ENCODE measurements at places on chromosomes 5 and 9.

- H3K4me3 ChIP-seq: no peak overlapping the region
- no peak for DNase-seq
- H3K4me1 ChIP-seq: peaks cover 9% of the 10 kb centered on the region
- H3K27me3 ChIP-seq: no peaks in the 10 kb centered on the region
- no peak overlapping the region for H3K27ac ChIP-seq
Measured at GRCh38 chr9:129557192-129558036, 63.5 kb downstream of the C9orf50 start.

DNA sequence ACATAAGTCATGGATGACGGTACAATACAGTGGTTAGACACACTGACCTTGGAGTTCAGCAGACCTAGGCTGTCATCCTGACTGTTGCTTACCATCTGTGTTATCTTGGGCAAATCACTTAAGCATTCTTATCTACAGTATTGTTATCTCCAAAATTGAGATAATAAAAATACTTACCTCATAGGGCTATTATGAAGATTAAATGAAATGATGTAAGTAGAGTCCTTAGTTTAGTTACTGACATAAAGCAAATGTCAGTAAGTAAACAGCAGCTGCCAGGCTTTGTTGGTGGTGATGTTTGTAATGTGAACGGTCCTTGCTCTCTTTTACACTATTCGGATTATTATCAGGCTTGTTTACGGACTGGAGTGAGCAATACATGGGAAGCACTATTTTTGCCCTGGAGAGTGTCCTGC is 107.3 kb upstream of the DPYSL3 start:
- no peak for DNase-seq
- no peaks in the 10 kb centered on the region for H3K36me3 ChIP-seq
- H3K27me3 ChIP-seq: no peaks in the 10 kb centered on the region
- H3K27ac ChIP-seq: no peak overlapping the region

DNA sequence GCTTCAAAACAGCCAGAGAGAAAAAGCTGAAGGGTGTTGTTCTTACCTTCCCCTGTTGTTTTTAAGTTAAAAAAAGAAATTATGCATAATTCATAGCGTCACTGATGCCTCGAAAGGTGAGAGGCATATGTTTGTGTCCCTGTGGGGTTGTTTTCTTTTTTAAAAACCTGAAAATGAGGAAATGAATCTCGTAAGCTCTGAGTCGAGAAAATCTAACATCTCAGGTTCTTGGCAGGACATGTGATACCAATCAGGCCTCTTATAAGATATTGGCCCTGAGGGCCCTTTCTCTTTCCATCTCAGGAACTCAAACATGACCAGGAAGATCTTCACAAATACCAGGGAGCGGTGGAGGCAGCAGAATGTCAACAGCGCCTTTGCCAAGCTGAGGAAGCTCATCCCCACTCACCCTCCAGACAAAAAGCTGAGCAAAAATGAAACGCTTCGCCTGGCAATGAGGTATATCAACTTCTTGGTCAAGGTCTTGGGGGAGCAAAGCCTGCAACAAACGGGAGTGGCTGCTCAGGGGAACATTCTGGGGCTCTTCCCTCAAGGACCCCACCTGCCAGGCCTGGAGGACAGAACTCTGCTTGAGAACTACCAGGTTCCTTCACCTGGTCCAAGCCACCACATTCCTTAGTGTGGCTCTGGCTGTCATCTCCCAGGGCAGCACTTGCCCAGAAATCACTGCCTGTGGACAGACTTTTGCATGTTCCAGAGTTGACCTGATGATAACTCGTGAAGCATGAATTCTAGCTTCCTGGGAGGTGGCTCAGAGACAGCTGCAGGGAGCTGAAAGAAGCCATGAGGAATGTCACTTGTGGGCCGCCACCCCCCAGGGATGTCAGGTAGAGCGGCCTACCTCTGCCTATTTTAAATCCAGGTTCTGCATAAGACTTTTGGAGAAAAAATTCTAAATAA is at the start of gene TAL2:
TSS of gene TAL2 (plus strand) at position 274 of the 921 bp plus-strand sequence. CDS start at position 314, 40 bp downstream.
- no peak for DNase-seq
- no peak within 1 kb of the TSS for H3K27ac ChIP-seq
- no peak within 1 kb of the TSS for H3K4me3 ChIP-seq
- H3K27me3 ChIP-seq: no peaks in the 10 kb centered on the region
- no peaks in the 10 kb centered on the region for H3K4me1 ChIP-seq
- H3K36me3 ChIP-seq: no peaks in the 10 kb centered on the region

DNA sequence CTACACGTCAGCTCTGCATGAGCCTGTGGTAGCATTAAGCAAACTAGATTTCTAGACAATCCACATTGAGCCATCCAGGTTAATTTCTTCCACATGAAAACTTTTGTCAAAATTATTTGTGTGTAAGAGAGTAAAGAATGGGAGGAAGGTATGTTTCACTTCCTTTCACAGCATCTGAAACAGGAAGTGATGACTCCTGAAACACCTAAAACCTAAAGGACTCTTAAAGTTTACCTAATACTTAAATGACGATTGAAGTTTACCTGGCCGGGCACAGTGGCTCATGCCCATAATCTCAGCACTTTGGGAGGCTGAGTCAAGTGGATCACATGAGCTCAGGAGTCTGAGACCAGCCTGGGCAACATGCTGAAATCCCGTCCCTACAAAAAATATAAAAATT is 223.8 kb downstream of the CEMIP2 start:
- H3K36me3 ChIP-seq: no peaks in the 10 kb centered on the region
- no peak for DNase-seq
- H3K4me3 ChIP-seq: no peak overlapping the region
- H3K4me1 ChIP-seq: peaks cover 12% of the 10 kb centered on the region
- H3K27ac ChIP-seq: no peak overlapping the region
- H3K27me3 ChIP-seq: no peaks in the 10 kb centered on the region

DNA sequence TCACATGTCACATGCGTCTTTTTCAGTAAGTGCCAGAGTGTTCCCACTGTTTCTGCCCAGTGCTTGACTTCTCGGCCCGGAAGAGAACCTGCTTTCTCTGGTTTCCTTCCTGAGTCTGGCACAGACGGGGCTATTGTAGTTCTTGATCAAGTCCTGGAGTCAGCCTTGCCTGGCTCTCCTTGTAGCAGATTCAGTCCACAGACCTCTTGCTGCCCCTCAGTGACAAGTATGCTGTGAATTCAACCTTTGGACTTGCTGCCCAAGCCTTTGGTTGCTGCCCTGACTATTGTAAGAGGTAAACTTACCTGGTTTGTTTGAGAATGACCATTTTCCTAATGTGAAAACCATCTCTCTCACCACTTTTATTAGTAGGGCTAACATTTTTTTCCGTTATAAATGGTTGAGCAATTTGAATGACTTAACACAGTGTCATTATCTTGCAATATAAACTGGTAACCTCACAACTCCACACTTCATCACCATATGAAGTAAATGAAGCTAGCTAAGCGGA is 24.7 kb downstream of the ZBTB34 start:
- no peak for DNase-seq
- no peak overlapping the region for H3K27ac ChIP-seq
- peaks cover 8% of the 10 kb centered on the region for H3K36me3 ChIP-seq
- H3K4me3 ChIP-seq: no peak overlapping the region
- H3K4me1 ChIP-seq: no peaks in the 10 kb centered on the region

GRCh38 chr9:23581931-23582330 is 244.1 kb downstream of the ELAVL2 start:
- no peak overlapping the region for H3K27ac ChIP-seq
- no peak overlapping the region for H3K4me3 ChIP-seq
- H3K4me1 ChIP-seq: no peaks in the 10 kb centered on the region
- no peak for DNase-seq
- no peaks in the 10 kb centered on the region for H3K27me3 ChIP-seq

GRCh38 chr5:35198075-35198474 is 32.2 kb downstream of the PRLR start:
- no peaks in the 10 kb centered on the region for H3K36me3 ChIP-seq
- no peak overlapping the region for H3K4me3 ChIP-seq
- H3K27me3 ChIP-seq: no peaks in the 10 kb centered on the region

GRCh38 chr5:35777358-35778087 is 79.2 kb upstream of the IL7R start:
- no peaks in the 10 kb centered on the region for H3K27me3 ChIP-seq
- H3K4me1 ChIP-seq: no peaks in the 10 kb centered on the region
- no peak overlapping the region for H3K27ac ChIP-seq
- peak; percentile 25 for DNase-seq
- H3K4me3 ChIP-seq: no peak overlapping the region
- H3K36me3 ChIP-seq: no peaks in the 10 kb centered on the region

GRCh38 chr9:78122631-78123030 is 91.0 kb upstream of the GNAQ start:
- H3K36me3 ChIP-seq: no peaks in the 10 kb centered on the region
- H3K4me1 ChIP-seq: no peaks in the 10 kb centered on the region
- H3K27me3 ChIP-seq: no peaks in the 10 kb centered on the region

DNA sequence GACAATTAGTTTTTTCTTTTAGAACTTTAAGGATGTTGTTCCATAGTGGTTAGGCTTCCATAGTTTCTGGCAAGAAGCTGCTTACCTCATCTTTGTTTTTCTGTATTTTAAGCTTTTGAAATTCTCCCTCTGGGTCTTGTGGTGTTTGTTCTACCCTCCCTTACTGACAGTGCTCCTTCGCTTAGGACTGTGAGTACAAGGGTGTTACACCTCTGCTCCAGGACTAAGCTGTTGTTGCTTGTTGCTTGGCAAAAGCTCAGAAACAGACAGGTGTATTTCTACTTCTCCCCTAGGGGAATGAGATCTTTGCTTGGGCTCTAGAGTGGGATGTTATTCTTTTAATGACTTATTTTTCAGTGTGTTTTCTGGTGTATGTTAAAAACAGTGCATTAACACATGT is 225.2 kb downstream of the WDR70 start:
- H3K4me1 ChIP-seq: no peaks in the 10 kb centered on the region
- H3K27ac ChIP-seq: no peak overlapping the region
- H3K27me3 ChIP-seq: no peaks in the 10 kb centered on the region
- H3K4me3 ChIP-seq: no peak overlapping the region
- no peaks in the 10 kb centered on the region for H3K36me3 ChIP-seq

GRCh38 chr9:108108852-108109448 is 619.4 kb upstream of the KLF4 start:
- H3K4me3 ChIP-seq: no peak overlapping the region
- no peaks in the 10 kb centered on the region for H3K36me3 ChIP-seq
- H3K4me1 ChIP-seq: no peaks in the 10 kb centered on the region
- H3K27ac ChIP-seq: no peak overlapping the region

DNA sequence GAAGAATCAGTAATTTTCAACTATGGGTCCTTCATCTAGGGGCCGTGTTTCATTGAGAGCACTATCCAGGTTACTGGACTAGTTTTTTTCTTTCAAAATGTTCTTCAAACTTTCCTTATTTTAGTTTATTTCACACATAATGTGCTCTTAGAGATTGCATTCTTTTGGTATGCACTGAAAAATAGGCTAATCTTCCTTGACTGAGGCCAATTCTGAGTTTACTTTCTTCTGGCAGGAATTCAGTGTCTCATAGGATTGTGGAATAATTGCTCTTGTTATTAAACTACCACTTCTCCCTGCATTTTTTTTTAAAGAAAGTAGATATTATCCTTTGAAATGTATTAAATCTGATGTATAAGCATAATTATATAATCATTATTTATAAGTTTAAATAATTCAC is 624.5 kb downstream of the RAB3C start:
- peaks cover 26% of the 10 kb centered on the region for H3K4me1 ChIP-seq
- no peak for DNase-seq
- no peak overlapping the region for H3K4me3 ChIP-seq
- no peak overlapping the region for H3K27ac ChIP-seq
- no peaks in the 10 kb centered on the region for H3K36me3 ChIP-seq

DNA sequence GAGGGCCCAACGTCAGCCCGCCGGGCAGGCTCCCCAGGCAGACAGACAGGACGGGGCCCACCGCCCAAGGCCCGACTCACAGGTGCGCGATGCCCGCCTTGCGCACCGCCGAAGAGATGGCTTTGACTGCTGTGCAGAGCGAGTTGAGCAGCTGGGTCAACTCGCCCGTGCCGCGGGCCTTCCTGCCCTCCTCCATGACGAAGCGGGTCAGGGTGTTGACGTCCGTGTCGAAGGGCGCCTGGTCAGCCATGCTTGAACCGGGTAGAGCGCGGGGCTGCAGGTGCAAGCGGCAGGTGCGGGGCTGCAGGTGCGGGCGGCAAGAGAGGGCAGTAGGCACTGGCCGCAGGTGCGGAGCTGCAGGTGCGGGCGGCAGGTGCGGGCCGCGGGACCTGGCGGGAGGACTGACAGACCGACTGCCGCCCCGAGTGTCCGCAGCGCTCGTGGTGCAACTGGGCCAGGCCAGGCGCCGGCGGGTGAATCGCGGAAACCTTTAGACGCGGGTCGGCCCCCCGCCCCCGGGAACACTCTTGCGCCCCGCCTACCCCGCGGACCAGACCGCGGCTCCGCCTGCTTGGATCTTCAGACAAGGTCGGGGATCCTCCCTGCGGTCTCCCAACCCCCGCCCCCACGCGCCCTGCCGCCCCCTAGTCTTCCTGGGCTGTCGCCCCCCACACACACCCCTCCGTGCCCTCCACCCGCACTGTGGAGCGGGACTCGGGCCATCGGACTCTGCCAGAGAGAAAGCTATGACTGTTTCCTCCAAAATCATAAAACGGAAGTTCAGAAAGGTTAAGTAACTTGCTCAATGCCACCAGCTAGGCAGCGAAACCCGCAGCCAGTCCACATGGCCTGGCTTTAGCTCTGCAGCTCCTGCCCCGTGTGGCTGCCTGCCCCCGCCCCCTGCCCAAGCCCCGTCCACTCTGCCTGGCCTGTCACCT is at the start of gene FBP1:
TSS of gene FBP1 (minus strand) at position 458 of the 938 bp plus-strand sequence. CDS start at position 250, 208 bp downstream.
- peak within 1 kb of the TSS; percentile 93 for H3K4me3 ChIP-seq
- H3K4me1 ChIP-seq: peaks cover 5% of the 10 kb centered on the region
- H3K36me3 ChIP-seq: no peaks in the 10 kb centered on the region
- no peaks in the 10 kb centered on the region for H3K27me3 ChIP-seq
- DNase-seq: no peak
- no peak within 1 kb of the TSS for H3K27ac ChIP-seq

DNA sequence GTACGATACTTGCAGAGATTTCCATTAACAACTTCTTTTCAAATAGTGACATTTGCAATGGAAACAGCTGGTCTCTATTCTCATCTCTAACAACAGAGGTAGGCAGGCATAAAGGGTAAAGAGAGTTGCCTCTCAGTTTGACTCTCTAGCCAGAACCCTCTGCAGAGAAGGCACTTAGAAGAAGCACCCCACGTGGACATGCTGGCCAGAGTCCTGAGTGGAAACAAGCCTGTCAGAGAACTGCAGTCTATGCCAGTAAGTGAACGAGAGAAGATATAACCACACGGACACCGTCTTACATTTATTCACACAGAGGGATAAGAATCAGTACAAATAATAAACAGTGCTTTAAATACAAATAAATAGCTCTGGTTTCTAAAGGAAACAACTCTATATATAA is 11.0 kb upstream of the LHX6 start:
- no peak for DNase-seq
- peaks cover 42% of the 10 kb centered on the region for H3K36me3 ChIP-seq
- H3K4me3 ChIP-seq: no peak overlapping the region
- no peak overlapping the region for H3K27ac ChIP-seq

DNA sequence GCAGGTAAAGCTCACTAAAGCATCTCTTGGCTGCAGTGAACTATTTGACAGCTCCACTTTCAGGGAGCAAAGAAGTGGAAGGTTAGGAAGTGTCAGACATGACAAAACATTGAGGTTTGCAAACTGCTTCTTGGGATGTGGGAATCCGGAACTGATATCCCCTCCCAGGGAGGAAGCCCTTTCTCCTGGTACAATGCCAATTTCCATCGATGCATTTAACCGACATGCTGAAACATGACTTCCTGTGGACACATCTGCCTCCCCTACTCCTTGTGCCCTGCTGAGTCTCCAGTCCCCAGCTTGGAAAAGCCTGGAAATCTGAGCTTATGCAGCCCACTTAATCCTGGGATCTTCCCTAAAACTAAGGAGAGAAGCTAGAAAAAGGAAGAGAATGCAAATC is 323.1 kb upstream of the DAP start:
- no peaks in the 10 kb centered on the region for H3K27me3 ChIP-seq
- no peaks in the 10 kb centered on the region for H3K4me1 ChIP-seq
- no peak for DNase-seq
- H3K36me3 ChIP-seq: no peaks in the 10 kb centered on the region
- H3K4me3 ChIP-seq: no peak overlapping the region

- no peak for DNase-seq
- H3K27ac ChIP-seq: no peak overlapping the region
- H3K36me3 ChIP-seq: no peaks in the 10 kb centered on the region
- H3K4me1 ChIP-seq: no peaks in the 10 kb centered on the region
Measured at GRCh38 chr5:177410575-177410974, 1.2 kb upstream of the F12 start.

All from thoracic aorta (tissue), 2 donors.